ENCODE measurements at places on chromosomes 2 and 18.
A peak's percentile ranks its signal among the peaks of the same experiment; 100 is the strongest.

DNA sequence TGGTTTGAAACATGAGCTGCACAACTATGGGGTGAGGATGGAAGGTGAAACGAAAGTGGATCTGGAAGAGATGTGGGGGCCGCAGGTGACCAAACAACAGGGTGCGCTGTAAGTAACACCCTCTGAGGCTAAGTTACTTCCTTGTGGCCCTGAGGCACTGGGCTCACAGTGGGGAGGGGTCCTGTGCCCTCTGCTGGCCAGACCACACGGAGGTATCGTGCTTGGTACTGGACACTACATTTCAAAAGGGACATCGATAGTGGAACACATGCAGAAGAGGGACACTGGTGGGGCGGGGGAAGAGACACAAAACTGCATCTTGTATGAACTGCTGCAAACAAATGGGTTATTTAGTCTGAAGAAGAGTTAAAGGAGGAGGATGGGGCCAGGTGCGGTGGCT is 110.6 kb downstream of the CLIP4 start:
- no peak for DNase-seq

GRCh38 chr2:100141906-100142305 is 484 bp downstream of the AFF3 start:
- no peak for DNase-seq

- no peak for DNase-seq
Measured at GRCh38 chr2:235278771-235279355, 215.0 kb upstream of the AGAP1 start.

DNA sequence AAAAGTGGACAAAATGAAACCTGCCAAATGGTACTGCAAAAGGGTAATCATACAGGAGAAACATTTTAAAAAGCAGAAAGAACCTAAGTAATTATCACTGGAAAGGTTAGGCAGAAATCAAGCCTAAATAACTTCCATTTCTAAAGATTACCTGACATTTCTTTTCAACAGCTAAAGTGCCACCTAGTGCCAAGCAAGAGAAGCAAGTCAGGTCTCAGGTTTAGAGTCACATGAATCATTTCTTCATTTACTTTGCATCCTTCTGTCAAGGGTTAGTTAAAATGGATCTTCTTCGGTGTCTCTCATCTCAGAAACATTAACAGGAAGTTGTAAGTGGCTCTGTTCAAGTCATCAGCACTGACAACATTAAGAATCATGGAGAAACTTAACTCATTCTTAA is 90.3 kb downstream of the AKAIN1 start:
- DNase-seq = no peak

- DNase-seq = peak; percentile 81
Measured at GRCh38 chr2:218880102-218880858, at the start of gene WNT10A. TSS of gene WNT10A (plus strand) at chr2:218880852. CDS start at chr2:218880996, 144 bp downstream.

DNA sequence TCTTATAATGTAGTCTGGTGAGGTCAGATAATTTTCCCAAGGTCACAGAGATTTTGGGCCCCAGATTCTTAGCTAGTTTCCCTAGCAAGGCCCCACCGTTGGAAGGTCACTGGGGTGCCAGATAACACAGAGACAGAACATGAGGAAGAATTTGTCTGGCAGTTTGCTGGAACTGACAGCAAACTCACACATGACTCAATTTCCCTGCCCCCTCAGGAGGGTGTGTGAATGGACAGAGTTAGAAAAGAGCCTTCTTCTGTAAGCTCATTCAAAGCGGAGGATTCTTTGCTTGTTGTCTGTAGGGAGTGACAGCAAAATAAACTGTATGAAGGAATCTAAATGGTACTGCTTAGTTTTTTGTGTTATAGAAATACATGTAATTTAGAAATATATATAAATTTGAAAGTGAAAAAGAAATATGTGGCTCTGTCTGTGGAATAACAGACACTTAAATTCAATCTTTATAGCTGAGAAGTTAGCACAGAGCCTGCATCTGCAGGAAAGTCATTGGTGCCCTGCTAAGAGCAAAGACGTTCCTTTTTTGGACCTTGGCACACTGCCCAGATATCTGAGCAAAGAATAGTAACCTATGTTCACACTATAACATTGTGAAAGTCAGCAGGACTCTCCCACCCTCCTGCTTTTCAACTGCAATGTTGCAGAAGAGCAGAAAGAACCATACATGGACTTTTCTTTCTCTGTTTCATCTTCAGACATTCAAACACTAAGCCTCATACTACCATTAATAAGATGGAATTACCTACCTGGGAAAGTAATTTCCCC is 2.1 kb downstream of the MDH1 start:
- no peak for DNase-seq

- no peak for DNase-seq
Measured at GRCh38 chr2:70420143-70420542, 118.3 kb upstream of the FAM136A start.

DNA sequence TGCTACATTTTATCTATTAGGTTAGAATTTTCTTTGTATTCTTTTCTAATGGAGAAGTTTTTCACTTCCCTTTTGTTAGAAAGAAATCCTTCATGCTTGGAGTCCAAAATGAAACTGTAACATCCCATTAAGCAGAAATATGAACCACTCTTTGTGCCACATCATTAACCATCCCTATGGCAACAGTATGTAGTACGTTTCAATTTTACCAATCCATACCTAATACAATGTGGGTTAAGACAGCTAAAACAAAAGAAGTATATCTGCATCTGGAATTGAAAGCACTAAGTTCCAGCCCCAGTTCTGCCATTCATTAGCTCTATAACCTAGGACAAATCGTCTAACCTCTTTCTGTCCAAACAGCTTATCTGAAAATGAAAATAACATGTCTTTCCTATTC is 409.2 kb upstream of the SPHKAP start:
- no peak for DNase-seq

GRCh38 chr2:133235968-133236367 is 332.3 kb downstream of the NCKAP5 start:
- no peak for DNase-seq

DNA sequence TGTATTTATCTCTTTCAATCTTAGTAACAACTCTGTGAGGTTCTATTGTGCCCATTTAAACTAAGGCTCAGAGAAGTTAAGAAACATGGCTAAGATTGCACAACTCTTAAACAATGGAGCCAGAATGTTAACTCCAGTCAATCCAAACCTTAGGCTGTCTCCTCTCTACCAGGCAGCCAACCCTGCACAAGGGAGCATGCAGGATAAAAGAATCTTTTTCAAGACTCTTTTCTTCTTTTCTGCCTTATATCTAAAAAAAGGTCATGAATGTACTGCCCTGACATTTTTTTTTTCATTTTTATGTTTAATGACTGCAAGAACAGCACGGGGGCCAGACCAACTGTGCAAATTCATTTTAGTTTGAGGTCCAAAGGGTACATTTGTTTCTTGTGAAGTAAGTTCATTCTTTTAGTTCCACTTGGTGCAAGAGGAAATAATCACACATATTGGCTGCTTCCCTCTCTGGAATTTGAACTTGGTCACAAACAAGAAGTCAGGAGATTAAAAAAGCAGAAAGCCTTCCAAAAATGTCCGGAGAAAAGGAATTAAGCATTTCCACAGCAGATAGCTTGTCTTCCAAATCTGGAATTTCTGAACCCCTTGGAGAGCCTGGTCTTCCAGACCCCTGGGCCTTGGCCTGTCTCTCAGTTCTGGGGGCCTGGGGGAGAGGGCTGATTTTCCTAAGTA is 96.0 kb upstream of the RIOK3 start:
- no peak for DNase-seq

GRCh38 chr18:25799231-25799630 is 291.2 kb downstream of the SS18 start:
- DNase-seq = no peak

DNA sequence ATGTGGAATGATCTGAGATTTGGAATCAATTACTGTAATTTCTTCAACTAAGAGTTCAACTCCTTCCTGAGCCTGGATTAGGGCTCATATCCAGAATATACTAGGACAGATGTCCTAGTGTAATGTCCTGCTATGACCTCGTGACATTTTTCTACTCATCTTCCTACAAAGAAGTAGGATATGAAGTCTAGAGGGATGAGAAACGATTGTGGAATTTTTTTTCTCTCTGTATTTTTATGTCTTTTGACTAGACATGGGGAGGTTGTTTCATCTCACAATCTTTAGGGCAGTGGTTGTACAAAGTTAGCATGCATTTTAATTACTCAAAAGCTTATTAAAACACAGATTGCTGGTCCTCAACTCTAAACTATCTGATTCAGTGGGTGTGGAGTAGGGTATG is 203.0 kb downstream of the PARD3B start:
- DNase-seq = no peak

- DNase-seq = no peak
Measured at GRCh38 chr2:45332094-45332493, 279.0 kb downstream of the SRBD1 start.

DNA sequence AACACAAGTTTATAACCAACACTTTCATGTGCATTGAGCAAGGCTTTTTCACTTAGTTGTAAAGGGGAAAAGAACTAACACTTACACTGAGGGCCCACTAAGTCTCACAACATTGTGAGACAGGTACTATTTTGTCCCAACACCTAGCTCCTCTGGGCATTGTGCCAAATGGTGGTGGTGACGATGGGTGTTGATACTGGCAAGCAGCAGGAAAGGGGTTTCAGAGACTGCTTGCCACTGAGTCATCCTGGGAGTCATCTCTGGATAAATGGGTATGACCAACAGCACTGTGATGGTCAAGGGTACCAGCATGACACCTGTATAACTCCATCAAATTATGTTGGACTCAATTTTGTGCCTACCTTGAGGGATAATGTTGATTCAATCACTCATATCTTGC is 138.8 kb upstream of the ITGA6 start:
- peak; percentile 19 for DNase-seq

DNA sequence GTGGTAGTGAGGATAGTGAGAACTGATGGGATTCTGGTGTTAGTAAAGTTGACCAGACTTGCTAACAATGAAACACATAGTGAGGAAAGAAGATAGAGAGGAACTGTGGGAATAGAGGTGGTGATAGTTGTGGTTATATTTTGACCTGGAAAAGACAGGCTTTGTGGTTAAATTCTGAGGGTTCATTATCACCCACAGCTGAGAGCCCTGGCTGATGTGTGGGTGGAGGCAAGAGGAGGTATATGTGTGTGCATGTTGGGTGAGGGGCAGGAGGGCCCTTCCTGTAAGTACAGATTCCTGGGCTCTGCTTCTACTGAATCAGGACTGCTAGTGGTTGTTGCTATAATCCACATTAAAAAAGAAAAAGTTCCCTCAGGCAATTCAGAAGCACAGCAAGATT is 26.2 kb upstream of the TMEM163 start:
- DNase-seq = no peak

GRCh38 chr2:133453032-133453431 is 115.2 kb downstream of the NCKAP5 start:
- no peak for DNase-seq

DNA sequence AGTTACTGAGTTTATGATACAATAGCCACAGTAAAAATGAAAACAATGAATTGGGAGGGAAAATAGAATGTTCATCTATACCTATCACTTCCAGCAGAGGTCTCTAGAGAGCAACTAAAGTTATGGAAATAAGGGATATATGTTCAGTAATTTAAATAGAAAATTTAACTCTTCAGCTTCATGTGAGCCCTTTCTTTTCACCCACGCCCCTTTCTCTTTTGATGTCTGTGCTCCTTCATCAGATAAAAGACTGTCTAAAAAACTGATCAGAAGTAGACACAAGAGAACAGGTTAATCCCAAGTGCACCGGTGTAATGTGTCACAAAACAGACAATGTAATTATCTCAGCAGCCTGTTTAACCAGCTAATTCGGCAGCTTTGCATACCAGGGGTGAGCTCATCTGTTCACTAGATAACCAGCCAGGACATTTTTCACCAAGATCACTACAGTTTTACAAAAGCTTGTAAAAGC is 238.5 kb upstream of the ERBB4 start:
- no peak for DNase-seq

DNA sequence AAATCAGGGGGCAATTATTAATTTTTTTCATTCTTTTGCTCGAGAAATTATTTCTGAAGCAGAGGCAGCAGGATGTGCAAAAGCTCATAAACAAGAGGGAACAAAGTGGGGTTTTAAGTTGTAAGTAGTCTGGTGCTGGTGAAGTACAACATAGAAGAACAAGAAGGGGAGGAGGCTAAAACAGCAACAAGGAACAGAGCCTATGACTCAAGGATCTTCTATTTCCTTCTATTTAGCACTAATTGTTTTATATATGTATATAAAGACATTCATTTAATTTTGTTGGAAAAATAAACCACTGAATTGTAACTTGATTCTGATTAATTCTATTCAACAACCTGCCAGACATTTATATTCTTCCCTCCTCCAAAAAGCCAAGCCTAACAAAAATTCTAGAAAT is 35.0 kb downstream of the YES1 start:
- no peak for DNase-seq

DNA sequence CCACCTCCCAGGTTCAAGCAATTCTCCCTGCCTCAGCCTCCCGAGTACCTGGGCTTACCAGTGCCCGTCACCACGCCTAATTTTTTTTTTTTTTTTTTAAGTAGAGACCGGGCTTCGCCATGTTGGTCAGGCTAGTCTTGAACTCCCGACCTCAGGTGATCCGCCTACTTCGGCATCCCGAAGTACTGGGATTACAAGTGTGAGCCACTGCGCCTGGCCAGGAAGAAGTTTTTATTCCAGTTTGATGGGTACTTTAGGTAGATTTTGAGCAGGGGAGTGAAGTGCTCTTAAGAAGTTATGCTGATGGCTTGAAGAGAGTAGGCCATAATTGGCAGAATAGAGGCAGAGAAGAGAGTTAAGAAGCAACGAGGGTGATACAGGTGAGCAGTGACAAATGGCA is 25.3 kb downstream of the FZD5 start:
- no peak for DNase-seq

DNA sequence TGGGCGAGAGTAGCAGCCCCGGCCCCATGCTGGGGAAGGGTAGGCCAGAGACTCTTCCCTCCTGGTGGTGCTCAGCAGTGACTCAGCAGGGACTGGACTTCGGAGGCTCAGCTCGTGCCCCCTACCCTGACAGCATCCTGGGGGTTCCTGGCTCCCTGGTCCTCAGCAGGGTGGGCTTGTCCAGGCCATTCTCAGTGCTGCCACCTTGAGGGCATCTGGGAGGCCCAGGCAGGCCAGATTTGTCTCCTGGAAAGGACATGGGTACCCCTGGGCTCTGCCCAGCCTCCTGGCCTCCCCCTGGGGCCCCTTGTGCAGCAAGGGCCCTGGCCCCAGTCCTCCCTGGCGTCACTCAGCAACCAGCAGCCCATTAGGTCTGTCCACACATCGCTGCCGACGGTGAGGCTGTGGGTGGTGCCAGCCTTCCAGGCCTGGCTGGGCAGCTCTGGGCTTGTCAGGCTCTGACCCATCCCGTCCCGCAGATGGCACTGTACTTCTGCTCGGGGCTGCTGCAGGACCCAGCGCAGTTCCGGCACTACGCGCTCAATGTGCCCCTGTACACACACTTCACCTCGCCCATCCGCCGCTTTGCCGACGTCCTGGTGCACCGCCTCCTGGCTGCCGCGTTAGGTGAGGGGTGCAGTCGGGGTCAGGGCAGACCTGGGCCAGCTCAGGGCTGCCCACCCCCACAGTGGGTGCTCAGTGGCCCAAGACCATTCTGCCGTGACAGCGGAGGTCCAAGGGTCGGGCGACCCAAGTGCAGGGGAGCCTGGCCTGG is 45.0 kb upstream of the ALPP start:
- DNase-seq = no peak

- DNase-seq = no peak
Measured at GRCh38 chr18:48845174-48845573, 105.6 kb downstream of the SMAD7 start.

Measured in stimulated activated CD8-positive, alpha-beta memory T cell treated with anti-CD3 and anti-CD28 coated beads, Interleukin-7, amount 100 ng/mL, for 4 hours (primary cell).